T-helper 17 cell (primary cell): ENCODE measurements at places on chromosomes 6 and 20. TPM values are rescaled to one million over a fixed set of nuclear protein-coding genes. Genes with fewer than 3 reads are reported as not detected.

The ATP6V1G2 gene
- 1.4 TPM for total RNA-seq

The BPIFA1 gene
- total RNA-seq: not detected

GRCh38 chr6:163825033-163825432, 410.5 kb downstream of the QKI start:
- H3K27ac ChIP-seq: no peak overlapping the region
- H3K4me1 ChIP-seq: no peaks in the 10 kb centered on the region
- no peak for DNase-seq
- H3K36me3 ChIP-seq: no peaks in the 10 kb centered on the region
- H3K27me3 ChIP-seq: peaks cover 30% of the 10 kb centered on the region

GRCh38 chr20:59835448-59836395, 97.7 kb downstream of the SYCP2 start:
- H3K27me3 ChIP-seq: peaks cover 75% of the 10 kb centered on the region
- DNase-seq: no peak
- no peak overlapping the region for H3K4me3 ChIP-seq
- peaks cover 3% of the 10 kb centered on the region for H3K4me1 ChIP-seq

- H3K27ac ChIP-seq: peak overlapping the region; percentile 92
- peaks cover 24% of the 10 kb centered on the region for H3K4me1 ChIP-seq
- H3K36me3 ChIP-seq: no peaks in the 10 kb centered on the region
- DNase-seq: no peak
Measured at GRCh38 chr6:90478278-90478677, 108.6 kb downstream of the MAP3K7 start.

GRCh38 chr6:33297406-33297955, 1.3 kb downstream of the RGL2 start:
- no peak for DNase-seq
- no peaks in the 10 kb centered on the region for H3K27me3 ChIP-seq
- peak overlapping the region; percentile 98 for H3K27ac ChIP-seq

GRCh38 chr20:63433756-63434531, 38.5 kb downstream of the KCNQ2 start:
- no peak overlapping the region for H3K27ac ChIP-seq
- peaks cover 8% of the 10 kb centered on the region for H3K4me1 ChIP-seq
- H3K36me3 ChIP-seq: no peaks in the 10 kb centered on the region
- H3K4me3 ChIP-seq: peak overlapping the region; percentile 36
- H3K27me3 ChIP-seq: peaks cover 8% of the 10 kb centered on the region

GRCh38 chr6:4348462-4349112, 213.2 kb upstream of the ECI2 start:
- H3K27ac ChIP-seq: no peak overlapping the region
- no peak overlapping the region for H3K4me3 ChIP-seq
- H3K36me3 ChIP-seq: peaks cover 3% of the 10 kb centered on the region
- H3K4me1 ChIP-seq: peaks cover 2% of the 10 kb centered on the region
- H3K27me3 ChIP-seq: peaks cover 26% of the 10 kb centered on the region
- no peak for DNase-seq

DNA sequence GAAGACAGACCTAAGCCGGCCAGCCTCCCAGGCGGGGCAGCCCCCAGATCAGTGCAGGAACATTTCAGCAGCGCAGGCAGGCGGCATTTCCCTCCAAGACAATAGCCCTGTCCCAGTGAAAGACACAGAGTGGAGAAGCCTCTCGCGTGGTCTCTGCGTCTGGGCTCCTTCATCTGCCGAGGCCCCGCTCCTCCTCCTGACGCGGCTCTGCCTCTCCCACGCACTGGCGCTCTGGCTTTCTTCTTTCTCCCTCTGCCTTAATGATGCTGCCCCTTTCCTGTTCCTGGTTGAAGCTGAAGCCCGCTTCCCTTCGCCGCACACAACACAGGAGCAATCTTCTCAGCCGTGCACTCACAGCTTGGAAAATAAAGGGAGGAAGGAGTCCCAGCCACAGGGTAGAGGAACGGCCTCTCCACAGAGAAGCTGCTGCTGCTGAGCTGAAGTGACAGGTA, 347.5 kb downstream of the CDH4 start:
- no peak overlapping the region for H3K27ac ChIP-seq
- H3K4me1 ChIP-seq: no peaks in the 10 kb centered on the region
- H3K27me3 ChIP-seq: no peaks in the 10 kb centered on the region
- H3K4me3 ChIP-seq: no peak overlapping the region
- H3K36me3 ChIP-seq: no peaks in the 10 kb centered on the region

GRCh38 chr6:157560691-157561413, 179.9 kb downstream of the ZDHHC14 start:
- no peak for DNase-seq
- H3K4me1 ChIP-seq: peaks cover 21% of the 10 kb centered on the region
- no peaks in the 10 kb centered on the region for H3K27me3 ChIP-seq
- peak overlapping the region; percentile 61 for H3K27ac ChIP-seq
- H3K4me3 ChIP-seq: peak overlapping the region; percentile 5

DNA sequence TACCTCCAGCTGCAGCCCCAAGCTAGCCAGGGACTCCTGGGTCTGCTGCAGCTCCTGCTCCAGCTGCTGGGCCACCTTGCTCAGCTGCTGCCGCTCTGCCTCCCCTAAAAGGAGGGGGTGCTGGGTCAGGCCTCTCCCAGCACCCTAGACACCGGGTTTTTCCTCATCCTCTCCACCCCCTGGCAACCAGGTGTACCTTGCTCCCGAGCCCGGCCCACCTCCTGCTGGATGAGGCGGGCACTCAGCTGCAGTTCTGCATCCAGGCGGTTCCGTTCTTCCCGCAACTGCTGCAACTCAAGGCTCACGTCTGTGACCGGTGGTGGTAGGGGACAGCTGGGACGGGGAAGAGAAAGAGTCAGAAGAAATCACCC, 6.1 kb upstream of the PSORS1C2 start:
- H3K27me3 ChIP-seq: no peaks in the 10 kb centered on the region
- no peak overlapping the region for H3K4me3 ChIP-seq
- H3K36me3 ChIP-seq: no peaks in the 10 kb centered on the region
- no peak overlapping the region for H3K27ac ChIP-seq
